ENCODE measurements at places on chromosomes 11 and 22.

- DNase-seq: peak; percentile 80
Observed at GRCh38 chr22:37218771-37219411, 6.6 kb upstream of the SSTR3 start.

DNA sequence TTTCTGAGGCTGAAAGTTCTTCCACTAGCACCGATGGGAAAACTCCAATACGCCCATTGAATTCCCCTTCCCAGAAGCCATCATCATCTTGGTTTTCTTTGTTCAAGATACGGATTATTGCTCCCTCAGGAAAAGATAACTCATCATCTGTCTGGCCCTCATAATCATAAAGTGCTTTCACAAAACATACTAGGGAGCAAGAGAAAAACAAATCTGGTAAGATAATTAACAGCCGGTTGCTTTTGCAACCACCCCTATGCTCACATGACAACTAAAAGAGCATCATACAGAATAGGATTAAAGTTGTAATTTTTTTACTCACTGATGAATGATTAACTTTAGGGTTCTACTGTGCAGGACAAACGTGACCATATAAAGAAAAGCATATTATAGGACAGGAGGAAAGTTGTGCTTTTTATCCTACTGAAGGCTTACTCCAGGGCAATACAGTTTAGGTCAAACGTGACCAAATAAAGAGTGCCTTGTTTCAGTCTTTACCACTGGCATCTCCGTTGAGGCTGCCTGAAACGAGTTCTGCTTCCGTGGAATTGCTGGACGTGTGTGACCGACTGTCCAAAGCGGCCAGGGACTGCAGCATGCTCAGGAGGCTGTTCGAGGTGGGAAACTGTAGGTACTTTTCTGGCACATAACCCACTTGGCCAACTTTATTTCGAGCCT, 28.6 kb downstream of the ATG16L2 start:
- DNase-seq: no peak

DNA sequence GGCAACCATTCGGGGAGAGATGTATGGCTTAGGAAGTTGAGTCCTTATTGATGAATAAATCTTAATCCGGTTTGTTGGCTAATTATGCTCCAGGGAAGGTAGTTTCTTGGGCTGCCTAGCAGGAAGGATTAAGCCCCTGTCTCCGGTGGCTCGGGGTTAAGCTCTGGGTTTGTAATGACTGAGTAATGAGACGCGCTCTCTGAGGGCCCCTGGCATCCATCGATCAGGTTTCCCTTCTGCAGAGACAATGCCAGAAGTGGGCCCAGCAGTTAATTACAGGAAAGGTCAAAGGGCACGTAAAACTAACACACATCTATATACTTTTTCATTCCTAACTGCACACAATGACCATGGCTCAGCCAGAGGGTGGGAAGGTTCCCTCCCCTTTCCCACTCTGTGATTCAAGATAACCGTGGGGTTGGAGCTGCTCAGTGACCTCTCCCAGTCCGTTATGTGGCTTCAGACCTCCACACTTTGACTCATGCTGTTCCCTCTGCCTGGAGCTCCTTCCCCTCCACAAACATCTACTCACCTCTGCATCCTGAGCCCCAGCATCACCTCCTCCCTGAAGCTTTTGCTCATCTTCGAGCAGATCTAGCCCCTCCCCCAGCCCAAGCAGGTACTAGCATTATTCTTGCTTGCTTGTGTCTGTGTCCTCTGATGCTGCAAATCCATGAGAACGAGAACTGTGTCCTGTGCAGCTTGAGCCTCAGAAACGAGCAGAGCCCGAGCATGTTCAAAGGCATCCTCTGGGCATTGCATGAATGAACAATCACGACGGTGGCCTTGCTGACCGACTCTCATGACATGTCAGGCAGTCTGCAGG, 16.6 kb downstream of the SCUBE1 start:
- DNase-seq: no peak

- DNase-seq: no peak
Observed at GRCh38 chr11:35916270-35916669, 27.6 kb upstream of the LDLRAD3 start.

GRCh38 chr11:81792416-81792815, 941.2 kb downstream of the FAM181B start:
- DNase-seq: no peak

- DNase-seq: no peak
Observed at GRCh38 chr22:39472570-39473556, 16.1 kb downstream of the MGAT3 start.

- no peak for DNase-seq
Observed at GRCh38 chr22:50698546-50698945, 25.9 kb downstream of the SHANK3 start.

GRCh38 chr11:126035718-126036117, 26.9 kb downstream of the CDON start:
- DNase-seq: no peak

DNA sequence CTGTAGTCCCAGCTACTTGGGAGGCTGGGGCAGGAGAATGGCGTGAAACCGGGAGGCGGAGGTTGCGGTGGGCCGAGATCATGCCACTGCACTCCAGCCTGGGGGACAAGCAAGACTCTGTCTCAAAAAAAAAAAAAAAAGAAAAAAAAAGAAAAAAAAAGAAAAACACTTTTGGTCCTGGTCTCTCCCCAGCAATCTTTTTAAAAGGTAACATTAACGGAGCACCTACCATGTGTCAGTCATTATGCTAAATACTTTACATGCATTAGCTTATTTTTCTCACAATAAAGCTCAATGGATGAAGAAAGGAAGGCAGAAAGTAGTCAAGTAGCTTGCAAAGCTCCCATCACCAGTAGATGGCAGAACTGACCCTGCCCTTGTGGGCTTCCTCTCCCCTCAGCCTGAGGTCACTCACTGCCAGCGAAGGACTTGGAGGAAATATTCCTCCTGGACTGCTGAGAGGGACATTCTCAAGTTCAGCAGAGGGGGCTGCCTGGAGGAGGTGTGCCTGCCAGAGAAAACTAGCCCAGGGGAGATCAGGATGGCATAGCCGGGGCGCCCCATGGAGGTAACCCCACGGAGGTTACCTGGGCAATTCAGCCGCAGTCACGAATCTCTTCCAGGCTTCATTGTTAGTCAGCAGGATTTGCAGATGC, 15.5 kb downstream of the APOL3 start:
- DNase-seq: peak; percentile 69

- DNase-seq: no peak
Observed at GRCh38 chr11:101835506-101836063, 79.2 kb upstream of the CEP126 start.

DNA sequence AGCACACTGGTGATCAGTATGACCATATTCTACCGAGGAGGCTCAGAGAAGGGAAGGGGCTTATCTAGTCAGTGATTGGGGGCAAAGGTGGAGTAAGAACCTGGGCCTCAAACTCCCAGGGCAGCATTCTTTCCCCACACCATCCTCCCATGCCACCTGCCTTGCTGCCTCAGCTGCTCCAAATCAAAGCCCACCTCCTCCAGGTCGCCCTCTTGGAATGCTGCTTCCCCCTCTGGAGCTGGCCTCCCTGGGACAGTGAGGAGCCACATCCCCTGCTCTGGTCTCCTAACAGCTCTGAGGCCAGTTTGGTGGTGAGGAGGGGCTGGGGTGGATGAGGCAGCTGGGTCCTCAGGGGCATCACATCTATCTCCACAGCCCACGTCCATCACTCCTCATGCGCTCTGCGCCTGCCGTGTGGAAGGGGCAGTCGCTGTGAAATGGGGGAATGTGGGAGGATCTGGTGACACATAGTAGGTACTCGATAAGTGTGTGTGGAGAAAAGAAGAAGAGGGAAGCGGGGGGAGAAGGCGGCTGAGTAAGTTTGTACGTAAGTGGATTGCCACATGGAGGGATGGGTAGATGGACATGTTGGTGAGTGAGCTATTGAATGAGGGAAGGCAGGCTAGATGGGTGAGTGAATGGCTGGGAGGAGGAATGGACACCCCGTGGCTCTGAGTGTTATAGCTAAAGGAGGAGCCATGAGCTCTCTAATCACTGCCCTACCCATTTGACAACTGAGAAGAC, 16.1 kb upstream of the ARHGEF17 start:
- DNase-seq: no peak

DNA sequence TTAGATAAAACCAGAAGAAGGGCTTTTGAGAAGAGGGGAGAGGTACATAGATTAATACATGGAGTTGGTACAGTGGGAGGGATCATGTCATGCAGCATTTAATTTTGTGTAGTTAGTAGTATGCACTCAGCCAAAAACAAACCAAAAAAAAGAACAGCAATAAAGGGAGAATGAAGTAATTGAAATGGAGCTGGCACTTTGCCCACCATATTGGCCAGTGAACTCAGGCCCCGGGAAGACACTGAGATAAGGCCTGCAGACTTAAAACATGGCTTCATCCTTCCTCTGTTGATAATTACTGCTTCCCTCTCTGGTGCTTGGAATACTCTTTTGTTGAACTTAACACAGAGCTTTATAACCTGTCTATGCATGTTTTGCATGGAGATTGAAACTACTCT, 3.1 kb downstream of the PANX1 start:
- no peak for DNase-seq

GRCh38 chr11:64933213-64933934, 2.3 kb downstream of the GPHA2 start:
- DNase-seq: no peak

DNA sequence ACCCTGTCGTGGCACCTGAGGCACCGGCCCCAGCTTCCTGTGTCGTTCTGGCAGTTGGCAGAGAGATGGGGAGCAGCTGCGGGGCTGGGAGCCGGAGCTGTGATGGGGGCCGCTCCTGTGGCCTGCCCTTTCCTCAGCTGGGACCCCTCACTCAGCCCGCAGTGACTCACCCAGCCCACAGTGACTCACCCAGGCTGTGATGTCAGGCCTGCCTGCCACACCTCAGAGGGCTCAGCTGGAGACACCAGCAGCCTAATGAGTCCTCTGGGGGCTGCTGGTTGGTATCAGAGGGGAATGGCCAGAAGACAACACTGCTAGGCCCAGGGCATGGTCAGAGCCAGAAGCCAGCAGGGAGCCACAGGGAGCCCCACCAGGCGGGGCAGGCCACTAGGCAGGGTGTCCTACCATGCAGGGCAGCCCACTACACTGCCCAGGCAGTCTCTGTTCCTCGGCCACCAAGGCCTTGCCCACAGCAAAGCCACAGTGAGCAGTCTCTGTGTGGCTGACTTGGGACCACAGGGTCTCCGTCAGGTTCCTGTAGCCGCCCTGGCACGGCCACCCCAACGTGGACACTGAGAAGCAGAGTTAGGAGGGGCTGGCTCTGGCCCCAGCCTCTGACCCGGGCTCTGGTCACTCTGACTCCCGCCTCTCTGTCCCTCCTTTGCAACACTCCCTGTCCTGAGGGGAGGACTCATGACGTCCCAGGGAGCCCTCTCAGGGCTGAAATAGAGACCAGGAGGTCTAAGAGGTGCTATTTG, 4.2 kb upstream of the FXYD2 start:
- DNase-seq: peak; percentile 93

DNA sequence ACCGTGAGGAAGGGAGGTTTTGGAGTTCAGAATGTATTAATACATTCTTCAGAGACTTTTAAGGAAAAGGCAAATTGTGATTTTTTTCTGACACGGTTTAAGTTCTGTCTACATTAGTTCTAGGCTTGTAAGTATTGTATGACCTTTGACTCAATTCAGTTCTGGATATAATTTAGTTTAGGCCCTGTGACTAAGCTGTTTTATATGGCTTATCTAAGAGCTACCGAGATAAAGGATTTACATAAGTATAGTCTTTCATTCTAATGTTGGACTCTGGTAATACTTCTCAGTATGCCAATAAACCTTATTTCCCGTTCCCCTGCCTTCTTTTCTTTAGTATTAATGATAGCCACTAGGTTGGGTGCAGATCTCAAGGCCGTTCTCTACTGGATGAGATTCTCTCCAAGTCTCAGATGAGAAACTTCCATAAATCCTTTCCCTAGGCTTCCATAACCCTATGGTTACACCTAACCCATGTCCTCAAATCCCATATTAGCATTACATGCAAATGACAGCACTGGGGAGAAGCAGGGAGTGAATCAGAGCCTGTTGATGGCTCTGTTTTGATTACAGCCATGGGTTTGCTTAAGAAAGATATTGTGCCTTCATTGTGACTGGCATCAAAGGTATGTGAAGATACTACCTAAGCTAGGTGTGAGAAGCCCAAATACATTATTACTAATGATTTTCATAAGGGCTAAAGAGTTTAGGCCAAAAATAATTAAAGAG, 38.7 kb downstream of the BARX2 start:
- no peak for DNase-seq

DNA sequence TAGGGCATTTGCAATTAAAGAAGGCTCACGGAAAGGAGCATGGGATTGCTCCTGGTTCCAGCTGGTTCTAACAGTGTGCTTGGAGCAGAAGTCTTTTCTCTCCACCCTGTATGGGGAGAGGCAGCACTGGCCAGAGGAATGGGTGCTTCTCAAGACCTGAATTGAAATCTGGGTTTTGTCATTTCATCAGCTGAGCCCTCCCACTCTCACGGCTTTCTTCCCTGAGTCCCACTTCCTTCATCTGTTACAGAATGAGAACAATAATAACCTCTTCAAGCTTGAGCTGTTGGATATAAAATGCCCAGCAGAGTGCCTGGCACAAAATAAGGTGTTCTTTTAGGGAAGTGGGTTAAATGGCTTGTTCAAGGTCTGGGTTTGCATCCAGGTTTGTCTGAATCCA, 17.2 kb downstream of the CNTF start:
- no peak for DNase-seq

DNA sequence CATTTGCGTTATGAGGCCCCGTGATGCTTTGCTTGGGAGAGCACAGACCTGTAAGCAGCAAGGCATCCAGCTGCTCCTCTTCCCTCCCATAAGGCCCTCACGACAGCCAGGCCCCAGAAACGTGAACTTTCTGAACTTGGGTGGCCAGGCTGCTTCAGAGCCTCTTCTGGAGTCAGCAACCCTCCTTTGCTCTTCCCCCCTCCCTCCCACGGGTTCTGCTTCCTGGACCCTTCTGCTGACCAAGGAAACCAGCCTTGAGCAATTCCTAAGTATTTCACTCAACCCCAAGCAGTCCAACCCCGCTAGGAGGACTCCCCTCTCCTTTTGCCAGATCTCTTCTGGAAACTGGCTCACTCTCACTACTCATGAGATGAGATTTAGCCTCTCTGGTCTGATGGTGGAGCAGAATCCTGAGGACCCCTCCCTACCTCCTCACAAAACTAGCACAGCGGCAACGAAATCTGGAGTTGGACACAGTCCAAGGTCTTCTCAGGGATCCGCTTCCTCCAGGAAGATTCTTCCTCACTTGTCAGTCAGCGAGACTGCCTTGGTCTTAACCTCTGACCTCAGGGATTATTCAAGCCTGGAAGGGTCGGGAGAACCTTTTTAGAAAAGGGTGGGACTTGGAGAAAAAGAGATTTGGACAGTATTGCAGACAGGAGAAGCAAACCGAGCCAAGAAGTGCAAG, 86.2 kb downstream of the UBASH3B start:
- DNase-seq: no peak

- DNase-seq: no peak
Observed at GRCh38 chr11:9473408-9473807, 12.6 kb downstream of the ZNF143 start.

GRCh38 chr11:1229471-1230120, 6.7 kb downstream of the MUC5B start:
- DNase-seq: no peak

DNA sequence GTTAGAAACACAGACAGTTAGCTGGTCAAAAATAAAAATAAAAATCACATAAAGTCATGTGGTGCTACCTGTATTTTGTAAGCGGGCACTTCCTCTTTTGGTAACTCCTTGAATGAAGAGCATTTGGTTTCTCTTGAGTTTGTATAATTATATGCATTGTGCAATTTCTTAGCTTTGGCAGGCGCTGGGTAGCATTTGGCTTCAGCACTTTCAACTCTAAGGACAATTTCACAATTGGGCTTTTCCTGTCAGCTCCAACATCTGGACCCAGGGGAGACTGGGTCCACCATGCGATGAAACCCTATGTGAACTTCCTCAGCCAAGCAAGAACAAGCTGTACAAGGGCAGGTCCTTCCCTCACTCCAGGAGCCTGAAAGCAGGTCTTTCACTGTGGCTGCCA, 169.1 kb downstream of the RRAS2 start:
- no peak for DNase-seq

GRCh38 chr11:110294509-110294908, 1.9 kb downstream of the RDX start:
- DNase-seq: no peak
